Right ventricle myocardium superior (tissue), 1 donor: ENCODE measurements at places on chromosomes 6 and 20. TPM values are rescaled to one million over a fixed set of nuclear protein-coding genes. Genes with fewer than 3 reads are reported as not detected.

The PLG gene
- 0.40 TPM for total RNA-seq

The TAGAP gene
- total RNA-seq, result 1.1 TPM

The GMPR gene
- total RNA-seq, result 121 TPM

The OOEP gene
- not detected for total RNA-seq

The ZNF165 gene
- 0.56 TPM for total RNA-seq

The KCNK15 gene
- total RNA-seq, result 0.19 TPM

The CDH26 gene
- total RNA-seq, result 1.6 TPM

The FITM2 gene
- 150 TPM for total RNA-seq

The MTFR2 gene
- 0.24 TPM for total RNA-seq

The FLRT3 gene
- total RNA-seq, result 0.05 TPM

The VGLL2 gene
- not detected for total RNA-seq
